Right lobe of liver (tissue), 6 donors: ENCODE measurements at places on chromosomes 4 and X. TPM values are rescaled to one million over a fixed set of nuclear protein-coding genes. Genes with fewer than 3 reads are reported as not detected.

Gene ADAM29
- total RNA-seq: not detected

Gene ATP8A1
- total RNA-seq: 1.9 TPM

Gene MAGED4
- 0.25 TPM for total RNA-seq

Gene SLC16A2
- total RNA-seq: 16.7 TPM

Gene CXCR3
- total RNA-seq: not detected

Gene ABCG2
- 11.0 TPM for total RNA-seq

Gene FHIP1A
- 3.3 TPM for total RNA-seq

Gene PFKFB1
- total RNA-seq: 18.2 TPM

Gene ANTXR2
- 33.2 TPM for total RNA-seq

Gene APOOL
- total RNA-seq: 17.6 TPM

Gene CDS1
- 11.2 TPM for total RNA-seq

DNA sequence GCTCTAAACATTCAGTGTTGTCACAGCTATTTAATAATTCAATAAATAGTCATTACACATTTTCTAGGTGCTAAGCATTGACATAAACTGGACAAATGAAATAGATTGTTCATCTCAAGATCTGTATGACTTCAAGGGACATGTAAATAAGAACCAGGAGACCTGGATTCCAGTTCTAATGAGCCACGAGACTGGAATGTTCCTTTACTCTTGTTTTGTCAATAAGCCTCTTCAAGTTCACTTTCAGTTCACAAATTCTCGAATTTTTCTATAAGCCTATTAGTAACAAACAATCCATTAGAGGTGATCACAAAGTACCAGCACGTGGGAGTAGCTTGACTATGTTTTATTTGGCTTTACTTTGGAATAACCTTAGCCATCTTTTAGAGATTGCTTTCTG lies 514.0 kb upstream of the SMIM31 start:
- no peak for DNase-seq

- no peak for DNase-seq
These were observed 180.8 kb upstream of the BCOR start for GRCh38 chrX:40278340-40279090.

- DNase-seq: no peak
These were observed 1746.4 kb upstream of the PCDH7 start for GRCh38 chr4:28973587-28974350.

DNA sequence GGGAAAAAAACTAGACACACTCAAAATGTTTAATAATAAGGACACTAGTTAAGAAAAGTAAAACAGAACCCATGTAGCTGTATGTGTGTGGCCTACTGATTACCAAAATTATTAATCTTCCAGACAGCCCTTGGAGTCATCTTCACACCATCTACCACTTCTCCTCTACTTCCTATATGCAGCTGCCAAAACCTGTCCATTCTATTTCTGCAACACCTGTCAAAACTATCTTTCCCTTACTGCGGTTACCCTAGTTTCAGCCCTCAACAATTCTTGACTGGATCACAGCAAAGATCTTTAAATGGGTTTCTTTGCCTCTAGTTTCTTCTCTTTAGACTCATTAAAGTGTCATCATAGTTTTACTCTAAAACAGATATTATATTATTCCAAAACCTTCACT lies 72.6 kb downstream of the GPR82 start:
- no peak for DNase-seq

DNA sequence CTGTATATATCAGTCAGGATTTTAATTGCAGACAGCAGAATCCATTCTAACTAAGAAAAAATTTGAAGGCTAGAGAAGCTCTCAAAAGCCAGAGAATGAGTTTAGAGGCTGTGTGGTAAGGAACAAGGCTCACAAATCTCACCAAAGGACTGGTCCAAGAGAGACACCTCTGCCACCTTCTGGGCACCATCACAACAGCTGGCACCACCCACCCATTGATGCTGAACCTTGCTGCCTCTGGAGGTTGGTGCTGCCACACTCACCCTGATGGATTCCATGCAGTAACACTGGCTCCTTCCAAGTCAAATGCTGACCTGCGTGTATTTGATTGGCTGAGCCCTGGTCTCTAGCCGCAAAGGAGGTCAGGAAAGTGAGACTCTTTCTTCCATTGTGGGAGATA lies 100.8 kb downstream of the BEND2 start:
- DNase-seq: no peak

DNA sequence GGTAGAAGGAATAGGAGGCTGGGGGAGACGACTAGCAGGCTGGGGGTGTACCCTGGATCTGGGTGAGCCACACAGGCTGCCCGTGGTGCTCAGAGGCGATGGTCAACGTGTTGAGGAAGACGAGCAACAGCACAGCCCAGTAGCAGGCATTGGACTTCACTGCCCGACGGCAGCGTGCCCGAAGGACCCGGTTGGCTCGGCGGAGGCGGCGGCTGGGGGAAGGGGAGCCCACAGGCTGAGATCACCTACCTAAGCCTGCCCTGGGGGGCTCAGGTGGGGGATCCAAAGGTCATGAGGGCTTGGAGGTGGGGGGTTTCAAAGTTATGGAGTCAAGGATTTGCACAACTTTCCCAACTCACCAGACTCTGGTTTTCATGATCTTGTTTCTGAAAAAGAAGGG lies 7.3 kb downstream of the CACNA1F start:
- DNase-seq: no peak

DNA sequence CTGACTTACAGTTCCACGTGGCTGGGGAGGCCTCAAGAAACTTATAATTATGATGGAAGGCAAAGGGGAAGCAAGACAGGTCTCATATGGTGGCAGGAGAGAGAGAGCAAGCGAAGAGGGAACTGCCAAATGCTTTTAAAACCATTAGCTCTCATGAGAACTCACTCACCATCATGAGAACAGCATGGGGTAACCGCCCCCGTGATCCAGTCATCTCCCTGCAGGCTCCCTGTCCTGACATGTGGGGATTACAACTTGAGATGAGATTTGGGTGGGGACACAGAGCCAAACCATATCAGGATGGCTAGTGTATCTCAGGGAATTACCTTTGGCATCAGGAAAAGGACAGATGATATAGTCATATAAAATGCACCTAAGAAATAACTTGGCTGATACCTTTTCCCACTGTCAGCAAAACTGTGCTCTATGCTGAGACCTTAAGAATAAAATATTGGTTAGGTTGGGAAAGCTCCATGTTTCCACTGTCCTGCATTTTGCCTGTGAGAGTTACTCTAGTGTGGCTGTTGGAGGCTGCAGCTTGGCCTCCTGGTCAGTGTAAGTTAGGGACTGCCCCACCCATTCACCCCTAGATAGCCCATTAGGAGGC lies 110.3 kb downstream of the UCHL1 start:
- no peak for DNase-seq

DNA sequence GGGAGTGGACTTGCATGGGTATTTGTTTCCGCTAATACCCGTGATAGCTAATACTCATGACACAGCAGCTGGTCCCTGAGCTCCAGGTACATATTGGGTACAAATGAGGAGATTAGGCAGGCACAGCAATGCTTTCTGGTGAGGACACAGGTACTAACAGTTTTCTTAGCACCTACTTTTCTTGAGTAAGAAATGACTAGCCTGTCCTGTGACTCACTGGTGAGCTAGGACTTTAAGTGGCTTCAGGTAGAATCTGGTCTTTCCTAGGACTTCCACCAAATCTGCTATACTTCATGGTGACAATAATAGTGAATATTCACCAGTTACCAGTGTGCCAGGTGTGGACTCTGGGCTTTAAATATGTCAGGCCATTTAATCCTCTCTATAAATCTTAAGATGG lies 407.4 kb upstream of the NR3C2 start:
- DNase-seq: no peak

- DNase-seq: no peak
These were observed 122.2 kb downstream of the GBA3 start for GRCh38 chr4:22814906-22815305.

GRCh38 chrX:55161581-55161980 lies 58.6 kb upstream of the PAGE5 start:
- no peak for DNase-seq

DNA sequence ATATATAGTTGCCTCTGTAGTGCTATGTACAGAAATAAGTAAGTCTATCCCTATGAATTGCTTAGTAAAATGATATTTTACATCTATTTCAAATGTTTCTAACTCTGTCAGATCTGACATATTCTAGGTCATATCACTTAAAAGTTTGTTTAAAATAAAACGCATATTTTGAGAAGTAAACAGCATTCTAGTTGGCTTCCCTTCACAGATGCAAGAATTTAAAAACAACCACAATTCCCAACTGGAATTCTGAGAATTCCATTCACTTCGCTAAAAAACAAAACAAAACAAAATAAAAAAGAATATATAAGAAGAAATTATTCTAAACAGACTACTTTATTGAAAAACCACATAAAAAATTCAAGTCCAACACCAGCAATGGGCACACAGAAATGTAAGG lies 126.0 kb downstream of the PPP3CA start:
- DNase-seq: no peak

- DNase-seq: no peak
These were observed 330.3 kb downstream of the CBLL2 start for GRCh38 chrX:22603060-22603459.

DNA sequence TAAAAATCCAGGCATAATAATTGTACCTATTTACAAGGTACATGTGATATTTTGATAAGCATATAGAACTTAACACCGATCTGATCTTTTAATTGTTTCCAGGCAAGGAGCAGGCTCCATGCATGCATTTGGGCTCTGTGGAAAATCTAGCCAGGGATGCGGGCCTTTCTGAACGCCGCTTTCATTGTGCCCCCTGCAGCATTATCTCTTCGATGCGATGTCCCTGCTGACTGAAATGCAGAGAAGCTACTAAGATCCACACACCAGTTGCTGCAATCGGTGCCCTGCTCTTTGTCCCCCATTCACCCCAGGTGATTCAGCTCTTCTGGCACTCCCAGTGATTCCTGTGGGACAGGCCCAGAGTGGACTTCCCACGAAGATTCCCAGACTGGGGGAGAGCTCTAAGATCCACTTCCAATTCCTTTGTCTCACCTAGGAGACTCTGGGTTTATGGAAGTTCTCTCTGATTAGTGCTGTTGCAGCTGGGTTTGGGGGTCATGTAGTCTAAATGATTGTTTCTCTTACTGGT lies 254.3 kb upstream of the AGA start:
- DNase-seq: no peak

DNA sequence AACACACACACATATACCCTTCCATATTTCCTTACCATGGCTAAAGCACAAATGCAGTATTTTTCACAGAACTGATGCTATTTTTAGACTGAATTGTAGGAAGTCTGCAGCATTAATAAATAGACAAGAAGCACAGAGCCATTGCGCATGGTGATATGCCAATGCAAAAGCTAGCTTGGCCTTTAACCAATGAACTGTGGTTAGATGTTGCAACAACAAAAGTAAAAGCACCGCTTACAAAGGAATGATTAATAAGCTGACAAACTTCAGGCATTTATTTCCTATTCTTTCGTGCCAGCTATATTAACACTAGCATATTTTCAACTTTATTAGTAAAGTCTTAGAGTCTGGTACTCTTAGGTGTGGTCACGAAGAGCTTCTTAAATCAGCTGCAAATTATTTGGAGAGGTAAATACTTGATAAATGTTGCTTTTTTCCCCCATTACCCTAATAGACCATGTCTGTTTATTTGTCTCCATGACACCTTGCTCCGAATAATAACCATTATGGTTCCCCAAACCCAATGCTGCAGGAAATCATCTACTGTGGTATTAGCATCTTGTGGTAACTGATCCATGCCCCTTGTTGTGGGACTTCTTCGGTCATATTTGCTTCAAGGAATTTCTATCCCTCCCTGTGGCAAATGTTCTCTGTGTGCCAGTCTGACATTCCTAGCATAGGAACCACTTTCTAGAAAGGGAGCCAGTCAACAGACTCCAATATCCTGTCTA lies 306.1 kb upstream of the TAPT1 start:
- DNase-seq: no peak

- DNase-seq: no peak
These were observed 76.1 kb downstream of the KLHL8 start for GRCh38 chr4:87144356-87144755.

DNA sequence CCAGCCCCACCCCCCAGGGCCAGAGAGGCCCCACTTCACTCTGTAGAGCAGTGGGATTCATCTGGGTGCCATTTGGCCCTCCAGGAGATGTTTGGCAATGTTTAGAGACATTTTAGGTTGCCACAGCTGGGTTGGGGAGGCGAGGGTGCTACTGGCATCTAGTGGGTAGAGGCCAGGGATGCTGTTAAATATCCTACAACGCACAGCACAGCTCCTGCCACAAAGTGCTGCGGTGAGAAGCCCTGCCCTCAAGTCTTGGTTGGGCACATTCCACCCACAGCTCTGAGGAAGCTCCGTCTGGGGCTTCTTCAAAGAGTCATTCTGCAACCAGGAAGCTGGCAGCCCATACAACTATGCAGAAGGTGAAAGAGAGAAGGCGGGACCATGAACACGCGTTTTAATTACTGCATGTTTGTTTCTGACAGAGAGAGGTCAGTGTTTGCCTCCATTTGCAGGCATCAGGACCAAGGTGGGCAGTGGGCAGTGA lies 48.1 kb upstream of the FAM9C start:
- DNase-seq: no peak

DNA sequence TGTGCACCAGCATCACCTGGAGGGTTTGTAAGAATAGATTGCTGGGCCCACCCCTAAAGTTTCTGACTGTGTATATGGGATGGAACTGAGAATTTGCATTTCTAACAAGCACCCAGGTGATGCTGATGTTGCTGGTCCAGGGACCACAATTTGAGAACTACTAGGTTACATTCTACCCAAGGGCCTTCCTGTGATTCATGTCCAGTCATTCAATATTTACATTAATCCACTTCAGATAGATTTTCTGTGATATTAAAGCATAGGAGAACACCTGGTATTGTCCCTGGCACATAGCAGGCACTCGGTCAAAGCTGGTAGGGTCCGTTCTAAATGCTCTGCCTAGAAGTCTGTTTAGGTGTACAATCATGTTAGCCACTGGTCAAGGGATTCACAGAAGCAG lies 19.5 kb upstream of the XPNPEP2 start:
- no peak for DNase-seq

DNA sequence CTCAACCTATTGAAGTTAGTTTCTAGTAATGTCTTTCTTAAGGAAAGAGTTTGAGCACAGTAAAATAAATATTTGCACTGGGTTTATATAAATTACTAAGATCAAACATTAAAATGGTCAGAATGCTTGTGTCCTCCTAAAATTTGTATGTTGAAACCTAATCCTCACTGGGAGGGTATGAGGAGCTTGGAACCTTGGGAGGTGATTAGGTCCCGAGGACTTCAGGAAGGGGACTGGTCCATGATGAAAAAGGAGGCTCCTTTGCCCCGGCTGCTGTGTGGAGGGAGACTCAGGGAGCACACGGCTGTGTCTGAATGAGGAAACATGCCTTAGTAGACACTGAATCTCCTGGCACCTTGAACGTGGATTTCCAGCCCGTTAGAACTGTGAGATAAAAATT lies 221.9 kb downstream of the TENM3 start:
- DNase-seq: no peak

- DNase-seq: no peak
These were observed 18.3 kb downstream of the NLGN3 start for GRCh38 chrX:71162981-71163380.

- no peak for DNase-seq
These were observed 51.3 kb upstream of the SPRY1 start for GRCh38 chr4:123345137-123345934.
